ENCODE measurements at places on chromosomes 2 and 18.
A peak's percentile ranks its signal among the peaks of the same experiment; 100 is the strongest.

GRCh38 chr2:65329525-65329924 lies 101.9 kb downstream of the ACTR2 start:
- DNase-seq = no peak

GRCh38 chr18:10916865-10917264 lies 232.5 kb downstream of the PIEZO2 start:
- no peak for DNase-seq

DNA sequence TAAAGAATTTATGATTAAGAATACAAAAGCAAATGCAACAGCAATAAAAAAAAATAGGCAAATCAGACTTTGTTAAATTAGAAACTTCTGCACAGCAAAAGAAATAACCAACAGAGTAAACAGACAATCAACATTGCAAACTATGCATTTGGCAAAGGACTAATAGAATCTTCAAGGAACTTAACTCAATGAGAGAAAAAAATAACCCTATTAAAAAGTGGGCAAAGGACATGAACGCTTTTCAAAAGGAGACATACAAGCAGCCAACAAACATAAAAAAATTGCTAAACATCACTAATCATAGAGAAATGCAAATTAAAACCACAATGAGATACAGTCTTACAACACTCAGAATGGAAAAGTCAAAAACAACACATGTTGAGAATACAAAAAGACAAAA lies 166.0 kb upstream of the DSEL start:
- no peak for DNase-seq

DNA sequence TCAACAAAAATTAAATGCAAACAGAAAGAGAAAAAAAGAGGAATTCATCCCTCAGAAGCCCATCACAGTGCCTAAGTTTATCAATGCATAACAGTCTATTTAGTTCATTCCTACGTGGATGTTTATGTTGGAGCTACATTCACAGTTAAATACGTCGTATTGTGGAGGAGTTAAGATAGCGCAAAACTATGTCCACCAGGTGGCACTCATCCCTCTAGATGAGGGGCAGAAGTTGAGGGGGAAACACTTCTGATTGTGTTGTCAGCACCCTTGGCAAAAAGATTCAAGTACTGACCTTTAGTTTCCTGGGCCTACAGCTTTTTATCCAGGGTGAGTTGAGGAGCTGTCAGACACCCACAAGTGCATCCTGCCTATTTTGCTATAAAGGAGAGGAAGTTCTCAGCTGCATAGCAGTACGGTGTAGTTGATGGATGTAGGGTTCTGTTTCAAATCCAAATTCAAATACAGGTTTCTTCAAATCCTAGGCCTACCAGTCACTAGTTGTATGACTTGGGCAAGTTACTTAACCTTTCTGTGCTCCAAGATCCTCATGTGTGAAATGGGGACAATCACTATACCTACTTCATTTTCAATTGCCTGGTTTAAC lies 26.8 kb upstream of the MYO1B start:
- DNase-seq = peak; percentile 27

DNA sequence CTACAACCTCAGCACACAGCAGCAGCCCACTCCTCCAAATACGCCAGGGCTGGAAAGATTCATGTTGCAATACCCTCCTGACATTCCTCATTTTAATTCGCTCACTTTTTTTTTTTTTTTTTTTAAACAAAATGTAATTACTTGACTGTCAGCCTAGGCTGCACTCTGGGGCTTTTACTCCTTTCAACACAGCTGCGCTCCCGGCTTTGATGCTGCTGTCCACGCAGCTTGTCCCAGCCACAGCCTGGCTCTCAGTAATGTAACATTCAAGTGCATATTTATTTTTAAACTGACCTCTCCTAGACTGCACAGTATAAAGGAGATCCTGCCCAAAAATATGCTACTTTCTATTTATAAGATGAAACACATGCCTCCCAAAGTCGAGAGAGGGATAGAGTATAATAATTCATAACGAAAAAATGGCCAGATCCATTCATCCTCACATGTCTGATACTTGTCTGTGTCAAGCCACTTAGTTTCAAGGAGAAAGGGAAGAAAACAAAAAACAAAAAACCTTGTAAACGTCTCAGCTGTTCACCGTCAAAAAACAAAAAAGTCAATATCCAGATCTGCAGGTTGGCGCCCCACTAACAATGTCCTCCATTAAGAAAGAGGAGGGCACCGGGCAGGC lies 949 bp downstream of the CDC42EP3 start:
- DNase-seq = no peak

DNA sequence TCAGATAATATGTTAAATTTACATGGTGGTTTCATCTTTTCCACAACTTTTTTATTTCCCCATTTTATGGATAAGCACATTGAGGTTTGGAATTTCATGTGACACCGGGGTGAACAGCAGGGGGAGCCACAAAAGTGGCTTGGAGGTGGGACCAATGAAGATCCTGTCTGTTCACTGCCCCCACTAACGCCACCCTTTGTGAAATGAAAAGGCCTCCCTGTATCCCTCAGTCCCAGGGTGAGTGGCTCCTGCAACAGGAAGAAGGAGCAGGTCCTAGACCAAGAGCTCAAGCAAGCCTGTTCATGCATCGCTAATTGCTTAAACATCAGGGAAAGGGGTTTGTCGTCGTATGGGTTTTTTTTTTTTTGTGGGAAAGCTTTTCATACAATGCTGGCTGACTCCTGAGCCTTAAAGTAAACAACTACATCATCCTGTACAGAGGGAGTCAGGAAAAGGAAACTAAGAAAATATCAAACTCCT lies 267.8 kb upstream of the EPAS1 start:
- DNase-seq = no peak

DNA sequence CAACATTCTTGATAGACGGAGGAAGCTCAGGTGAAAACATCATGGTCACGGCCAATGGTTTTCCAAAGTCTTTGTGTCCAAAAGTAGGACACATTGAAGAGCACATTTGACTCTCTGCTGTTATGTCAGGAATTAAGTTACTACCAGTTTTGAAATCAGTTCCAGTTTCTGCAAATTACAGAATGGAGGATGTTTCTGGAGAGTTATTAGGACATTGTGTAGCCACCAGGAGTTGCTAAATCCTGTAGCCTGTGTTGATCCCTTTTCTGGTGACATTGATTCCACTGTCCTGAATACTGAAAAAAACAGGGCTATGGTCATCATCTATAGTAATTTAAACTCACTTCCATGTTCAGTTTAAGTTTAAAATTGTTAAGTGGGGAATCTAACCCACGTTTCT lies 15.3 kb downstream of the UPP2 start:
- DNase-seq = no peak

DNA sequence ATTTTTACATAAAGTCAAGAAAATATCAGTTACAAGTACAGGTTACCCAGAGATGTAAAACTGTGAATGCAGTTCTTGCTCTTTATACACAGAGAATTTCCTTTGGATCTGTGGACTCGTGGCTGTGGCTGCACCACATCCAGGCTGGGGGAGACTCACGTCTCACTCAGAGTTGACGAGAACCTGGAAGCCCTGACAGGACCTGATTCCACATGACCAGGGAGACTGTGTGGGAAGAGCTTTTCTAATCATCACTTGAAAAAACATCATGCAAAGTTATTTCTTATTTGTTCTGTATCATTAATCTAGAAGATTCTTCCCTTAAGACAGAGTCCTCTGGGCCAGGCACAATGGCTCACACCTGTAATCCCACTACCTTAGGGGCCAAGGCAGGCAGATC lies 1159.0 kb downstream of the RPIA start:
- no peak for DNase-seq

- DNase-seq = no peak
Measured at GRCh38 chr2:129277585-129277981, 701.9 kb upstream of the RAB6C start.

- no peak for DNase-seq
Measured at GRCh38 chr2:37713258-37713700, 41.8 kb upstream of the CDC42EP3 start.

DNA sequence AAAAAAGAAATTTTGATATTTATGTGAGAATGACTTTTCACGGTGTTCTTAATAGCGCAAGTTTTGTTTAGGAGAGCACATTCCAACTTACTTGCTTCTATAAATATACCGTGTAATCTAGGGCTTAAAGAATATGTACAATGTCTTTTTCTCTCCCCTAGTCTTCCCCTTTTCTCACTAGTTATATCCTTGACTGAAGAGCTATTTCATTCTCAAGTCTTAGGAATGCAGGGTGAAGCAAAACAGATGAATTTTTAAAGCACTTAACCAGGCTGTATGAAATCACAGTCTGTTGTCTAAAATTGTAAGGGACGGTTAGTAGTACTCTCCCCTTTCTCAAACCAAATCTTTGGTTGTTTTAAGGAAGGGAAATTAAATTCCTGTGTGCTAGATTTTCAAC lies 29.6 kb upstream of the SLC30A6 start:
- no peak for DNase-seq

- DNase-seq = no peak
Measured at GRCh38 chr18:57970356-57971095, 73.5 kb upstream of the NEDD4L start.

DNA sequence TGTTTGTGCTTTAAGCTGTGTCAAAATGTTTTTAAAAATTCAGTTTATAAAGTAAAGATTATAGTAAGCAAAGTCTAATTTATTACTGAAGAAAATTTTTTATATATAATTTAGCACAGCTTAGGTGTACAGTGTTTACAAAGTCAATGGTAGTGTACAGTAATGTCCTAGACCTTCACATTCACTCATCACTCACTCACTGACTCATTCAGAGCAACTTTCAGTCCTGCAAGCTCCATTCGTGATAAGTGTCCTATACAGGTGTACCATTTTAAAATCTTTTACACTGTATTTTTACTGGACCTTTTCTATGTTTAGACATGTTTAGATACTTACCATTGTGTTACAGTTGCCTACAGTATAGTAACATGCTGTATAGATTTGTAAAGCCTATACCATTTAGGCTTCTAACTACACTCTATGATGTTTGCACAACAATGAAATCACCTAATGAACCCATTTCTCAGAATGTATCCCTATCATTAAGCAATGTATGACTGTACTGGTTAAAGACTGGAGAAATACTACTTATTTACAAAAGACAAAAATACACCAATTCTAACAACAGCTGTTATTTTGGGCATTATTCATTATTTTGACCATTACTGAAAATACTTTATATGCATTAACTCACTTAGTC lies 95.1 kb downstream of the STRN start:
- DNase-seq = no peak

GRCh38 chr2:230694241-230694640 lies 18.4 kb upstream of the CAB39 start:
- DNase-seq = no peak

DNA sequence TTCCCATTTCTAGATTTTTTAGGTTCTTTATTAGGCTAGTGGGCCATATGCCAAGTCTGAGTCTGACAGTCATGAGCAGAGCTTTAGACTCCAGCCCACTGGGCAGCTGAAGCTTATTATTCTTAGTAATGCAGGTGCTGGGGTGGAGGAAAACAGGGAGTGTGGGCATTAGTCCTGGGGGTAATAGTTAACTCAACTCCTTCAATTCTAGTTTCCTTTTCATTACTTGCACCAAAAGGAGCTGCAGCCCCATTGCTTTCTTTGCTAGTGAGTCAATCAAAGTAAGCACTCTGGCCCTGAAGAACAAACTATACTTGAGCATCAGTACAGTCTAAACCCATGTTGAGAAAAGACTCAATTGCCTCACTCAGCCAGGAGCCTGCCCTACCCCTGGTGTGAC lies 35.5 kb downstream of the ICOS start:
- no peak for DNase-seq

DNA sequence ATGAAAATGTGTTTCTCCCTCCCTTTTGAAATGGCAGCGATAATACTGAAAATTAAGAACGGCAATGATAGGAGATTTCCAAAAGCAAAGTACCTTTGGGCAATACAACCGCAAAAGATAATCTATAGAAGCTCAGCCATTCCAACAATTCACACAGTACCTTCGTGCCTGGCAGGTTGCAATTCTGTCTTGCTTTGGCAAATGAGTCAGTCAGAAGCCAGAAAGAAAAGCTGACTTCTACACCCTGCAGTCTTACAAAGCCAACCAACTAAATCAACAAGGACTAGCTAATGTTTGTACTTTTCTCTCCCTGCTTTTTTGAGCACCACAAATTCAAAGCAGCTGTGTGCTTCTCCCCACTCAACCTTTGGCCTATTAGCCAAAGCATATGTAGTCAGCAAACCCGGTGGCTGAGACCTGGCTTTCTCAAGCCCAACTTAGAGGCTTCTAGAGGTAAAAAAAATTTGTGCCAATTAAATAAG lies 25.7 kb upstream of the ID2 start:
- no peak for DNase-seq

DNA sequence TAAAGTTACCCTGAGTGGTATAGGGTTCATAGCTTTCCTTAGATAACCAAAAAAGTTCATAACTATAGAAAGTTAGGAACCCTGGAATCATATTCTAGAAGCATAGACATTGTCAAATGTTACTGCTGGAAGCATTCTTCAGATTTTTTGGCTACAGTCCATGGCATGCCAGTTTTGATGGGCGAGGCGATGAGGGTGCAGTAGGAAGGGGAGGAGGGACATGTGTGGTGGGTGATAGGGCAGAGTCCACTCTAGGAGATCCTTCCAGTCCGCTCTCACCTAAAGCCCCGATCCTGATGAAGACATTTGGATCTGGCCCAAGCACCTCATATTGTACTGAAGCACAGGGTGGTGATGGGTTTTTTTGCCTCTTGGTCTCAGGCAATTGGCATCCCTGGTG lies 91.8 kb downstream of the HRH4 start:
- no peak for DNase-seq

GRCh38 chr2:883260-883802 lies 67.3 kb upstream of the SNTG2 start:
- DNase-seq = no peak

- no peak for DNase-seq
Measured at GRCh38 chr2:126467367-126468054, 188.4 kb upstream of the GYPC start.

DNA sequence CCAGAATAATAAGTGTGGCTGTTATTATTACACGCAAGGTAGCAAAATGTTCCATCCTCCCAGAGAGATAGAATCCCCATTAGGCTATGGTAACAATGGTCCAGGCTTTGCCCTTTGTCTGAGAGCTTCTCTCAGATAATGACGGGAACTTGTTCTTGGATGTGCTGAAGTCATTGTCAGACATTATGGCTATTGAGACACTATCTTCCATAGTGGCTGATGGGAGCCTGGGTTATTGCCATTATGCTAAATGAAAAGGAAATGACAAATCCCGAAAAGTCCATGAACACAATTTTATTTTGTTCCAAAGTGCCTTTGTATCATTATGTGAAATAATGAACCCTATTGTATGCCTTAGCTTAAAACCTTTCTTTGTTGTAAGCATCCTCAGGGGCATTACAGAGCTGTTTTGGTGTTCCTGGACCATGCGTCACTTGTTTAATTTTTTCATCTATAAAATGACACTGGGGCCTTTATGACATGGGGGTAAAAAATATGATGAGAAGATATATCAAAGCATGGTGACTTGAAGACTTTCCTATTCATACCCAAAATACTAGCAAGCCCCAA lies 218.5 kb downstream of the KCNS3 start:
- DNase-seq = no peak

DNA sequence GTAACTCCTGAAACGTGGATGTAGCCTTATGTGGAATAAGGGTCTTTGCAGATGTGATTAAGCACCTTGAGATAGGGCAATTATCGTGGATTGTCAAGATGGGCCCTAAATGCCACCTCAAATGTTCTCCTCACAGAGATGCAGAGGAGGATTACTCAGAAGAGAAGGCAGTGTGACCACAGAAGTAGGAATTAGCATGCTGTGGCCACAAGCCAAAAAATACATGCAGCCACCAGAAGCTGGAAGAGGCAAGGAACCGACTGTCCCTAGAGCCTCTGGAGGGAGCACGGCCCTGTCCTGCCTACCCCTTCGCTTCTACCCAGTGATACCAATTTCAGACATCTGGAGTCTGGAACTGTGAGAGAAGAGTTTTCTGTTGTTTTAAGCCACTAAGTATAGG lies 47.3 kb upstream of the MGAT5 start:
- no peak for DNase-seq
